ENCODE measurements at places on chromosomes 3 and 15.
A peak's percentile ranks its signal among the peaks of the same experiment; 100 is the strongest.

GRCh38 chr15:60326824-60327654 lies 70.7 kb downstream of the ANXA2 start:
- no peak for DNase-seq

DNA sequence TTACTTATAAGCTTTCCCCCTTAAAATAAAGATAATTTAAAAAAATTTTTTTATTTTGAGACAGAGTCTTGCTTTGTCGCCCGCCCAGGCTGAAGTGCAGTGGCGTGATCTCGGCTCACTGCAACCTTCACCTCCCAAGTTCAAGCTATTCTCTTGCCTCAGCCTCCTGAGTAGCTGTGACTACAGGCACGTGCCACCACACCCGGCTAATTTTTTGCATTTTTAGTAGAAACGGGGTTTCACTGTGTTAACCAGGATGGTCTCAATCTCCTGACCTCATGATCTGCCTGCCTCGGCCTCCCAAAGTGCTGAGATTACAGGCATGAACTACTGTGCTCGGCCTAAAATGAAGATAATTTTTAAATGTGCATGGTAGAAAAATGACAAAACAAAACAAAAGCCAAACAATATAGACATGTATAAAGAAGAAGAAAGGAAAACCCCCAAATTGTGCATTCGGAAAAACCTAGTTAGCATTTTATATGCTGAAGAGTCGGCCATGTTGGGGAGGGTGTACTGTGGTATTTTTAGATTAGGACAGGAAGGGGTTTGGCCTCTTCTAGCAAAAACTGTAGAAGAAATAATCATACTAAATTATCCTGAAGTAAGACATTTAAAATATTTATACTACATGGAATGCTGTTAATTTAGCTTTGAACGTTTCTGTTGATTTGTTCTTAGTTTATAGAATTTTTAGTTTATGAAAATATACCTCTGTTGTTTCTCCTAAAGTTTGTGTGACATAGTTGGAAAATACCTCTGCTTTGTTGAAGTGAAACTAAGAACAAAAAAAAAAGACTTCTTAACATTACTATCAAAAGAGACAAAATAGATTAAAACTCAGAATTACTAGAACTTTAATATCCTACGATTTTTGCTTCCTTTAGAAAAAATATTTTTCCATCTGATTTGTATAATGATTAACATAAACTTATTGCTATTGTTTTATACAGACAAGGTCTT lies 7.4 kb downstream of the APPL1 start:
- DNase-seq = no peak

- peak; percentile 42 for DNase-seq
These were observed 23.1 kb downstream of the SRGAP3 start for GRCh38 chr3:9226326-9226725.

DNA sequence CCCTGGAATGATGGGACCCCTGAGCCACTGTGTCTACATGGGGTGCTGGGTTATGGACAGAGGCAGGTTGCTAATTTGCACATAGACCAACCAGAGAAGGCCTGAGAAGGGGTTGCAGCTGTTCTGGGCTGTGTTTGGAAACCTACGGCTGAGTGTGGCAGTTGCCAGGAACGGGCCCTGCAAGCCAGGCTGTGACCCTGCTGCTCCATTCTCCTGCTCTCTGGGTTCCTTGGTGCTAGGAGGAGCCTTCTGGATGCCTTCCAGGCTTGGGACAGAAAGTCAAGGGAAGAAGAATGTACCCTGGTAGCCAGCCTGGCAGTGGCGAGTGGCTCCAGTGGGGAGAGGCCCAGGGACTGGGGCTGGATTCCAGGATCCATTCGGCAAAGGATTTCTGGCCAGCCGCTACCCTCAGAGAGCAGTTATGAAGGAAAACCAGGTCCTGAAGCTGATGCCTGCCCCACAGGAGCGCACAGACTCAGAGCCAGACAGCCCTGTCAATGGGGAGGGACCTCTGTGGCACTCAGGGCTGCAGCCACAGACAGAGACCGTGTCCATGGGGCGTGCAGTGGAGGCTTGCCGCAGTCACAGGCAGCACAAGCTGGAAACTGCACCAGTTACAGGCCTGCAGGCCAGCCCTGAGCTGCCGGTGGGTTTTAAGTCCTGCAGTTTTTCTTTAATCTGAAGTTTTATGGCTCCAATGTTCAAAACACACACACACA lies 55.1 kb upstream of the ACAD9 start:
- DNase-seq = no peak

DNA sequence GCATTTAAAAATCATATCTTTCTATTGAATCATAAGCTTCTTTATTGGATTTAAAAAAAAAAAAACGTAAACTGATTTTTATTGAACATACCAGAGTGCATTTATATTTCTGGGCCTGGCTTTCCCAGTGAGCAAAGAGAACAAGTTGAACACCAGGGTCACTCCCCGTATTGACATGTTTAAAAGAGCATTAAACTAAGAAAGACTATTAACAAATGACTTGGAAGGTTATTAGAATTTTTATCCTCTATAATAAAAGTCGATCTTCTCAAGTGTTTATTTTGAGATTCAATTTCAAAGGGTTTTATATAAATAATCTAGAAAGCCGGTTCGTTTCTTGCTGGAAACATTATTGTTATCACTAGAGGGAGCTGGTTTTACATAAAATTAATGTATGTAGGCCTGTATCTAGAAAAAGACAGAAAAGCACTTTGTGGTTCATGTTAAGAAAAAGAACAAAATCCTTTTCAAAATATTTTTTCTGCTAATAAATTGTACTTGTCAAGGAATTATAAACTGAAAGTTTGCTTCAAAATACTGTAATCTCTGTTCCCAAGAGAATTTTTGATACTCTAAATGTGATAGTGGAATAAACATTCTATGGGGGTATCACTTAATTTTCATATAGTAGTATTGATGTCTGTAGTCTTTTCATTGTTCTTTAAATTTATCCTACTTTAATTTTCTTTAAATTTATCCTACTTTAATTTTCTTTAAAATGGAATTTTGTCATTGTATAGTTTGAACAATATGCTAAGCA lies 321.8 kb upstream of the MME start:
- DNase-seq = no peak

GRCh38 chr3:150079029-150079739 lies 108.5 kb upstream of the PFN2 start:
- peak; percentile 90 for DNase-seq

DNA sequence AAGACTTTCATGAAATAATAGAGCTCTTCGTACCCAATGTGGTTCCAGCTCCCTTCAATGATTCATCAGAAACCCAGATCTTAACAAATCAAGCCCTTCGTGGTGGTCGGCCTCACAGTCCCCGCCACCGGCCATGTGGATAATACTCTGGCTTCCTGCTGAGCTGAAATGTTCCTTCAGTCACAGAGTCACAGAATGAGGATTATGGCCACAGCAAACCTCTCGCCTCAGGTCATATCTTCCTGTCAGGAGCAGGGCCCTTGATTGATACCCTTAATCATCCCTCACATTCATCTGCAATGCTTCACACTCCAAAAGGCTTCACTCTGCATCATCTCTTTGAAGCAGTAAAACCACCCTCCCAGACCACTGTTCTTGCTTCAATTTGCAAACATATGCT lies 452.6 kb downstream of the OCA2 start:
- no peak for DNase-seq

All from skeletal muscle cell (primary cell).